ENCODE measurements at places on chromosomes 5 and 9.

GRCh38 chr5:1772634-1773033, 27.0 kb downstream of the MRPL36 start:
- no peaks in the 10 kb centered on the region for H3K4me1 ChIP-seq
- H3K27me3 ChIP-seq, result peaks cover 3% of the 10 kb centered on the region
- DNase-seq, result no peak
- H3K36me3 ChIP-seq, result no peaks in the 10 kb centered on the region
- H3K4me3 ChIP-seq, result no peak overlapping the region
- H3K27ac ChIP-seq, result no peak overlapping the region

- H3K4me1 ChIP-seq, result no peaks in the 10 kb centered on the region
- no peaks in the 10 kb centered on the region for H3K36me3 ChIP-seq
- no peak overlapping the region for H3K27ac ChIP-seq
- H3K4me3 ChIP-seq, result no peak overlapping the region
Measured at GRCh38 chr9:68654075-68654474, 51.0 kb upstream of the PIP5K1B start.

DNA sequence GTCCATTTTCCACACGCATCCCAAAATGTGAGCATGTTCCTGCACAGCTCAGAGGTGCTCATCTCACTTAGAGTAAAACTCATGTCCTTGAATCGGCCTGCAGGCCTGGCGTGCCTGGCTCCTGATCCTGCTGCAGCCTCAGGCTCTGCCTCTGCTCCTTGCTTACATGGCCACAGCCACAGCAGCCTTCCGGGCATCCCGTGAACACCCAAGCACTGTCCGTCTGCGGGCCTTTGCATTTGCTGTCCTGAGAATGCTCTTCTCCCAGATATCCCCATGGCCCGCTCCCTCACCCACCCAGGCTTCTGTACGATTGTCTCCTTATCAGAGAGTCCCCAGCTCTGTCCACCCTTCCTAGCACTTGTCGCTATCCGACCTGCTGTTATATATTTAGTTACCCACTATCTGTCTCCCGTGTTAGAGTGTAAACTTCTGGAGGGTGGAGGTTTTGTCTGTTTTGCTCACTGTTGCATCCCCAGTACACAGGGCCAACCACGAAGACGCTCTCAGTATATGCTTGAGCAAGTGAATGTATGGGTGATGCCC, 21.9 kb downstream of the FGF18 start:
- H3K36me3 ChIP-seq, result no peaks in the 10 kb centered on the region
- H3K27ac ChIP-seq, result no peak overlapping the region
- DNase-seq, result no peak
- H3K27me3 ChIP-seq, result no peaks in the 10 kb centered on the region

GRCh38 chr5:33328818-33329217, 111.9 kb upstream of the TARS1 start:
- no peak overlapping the region for H3K4me3 ChIP-seq
- H3K4me1 ChIP-seq, result no peaks in the 10 kb centered on the region
- no peaks in the 10 kb centered on the region for H3K36me3 ChIP-seq
- H3K27me3 ChIP-seq, result no peaks in the 10 kb centered on the region
- DNase-seq, result no peak

GRCh38 chr5:55638051-55638450, 74.1 kb downstream of the SLC38A9 start:
- H3K36me3 ChIP-seq, result peaks cover 4% of the 10 kb centered on the region
- H3K4me1 ChIP-seq, result peaks cover 37% of the 10 kb centered on the region
- no peak overlapping the region for H3K4me3 ChIP-seq
- no peak overlapping the region for H3K27ac ChIP-seq

GRCh38 chr9:92962303-92962649, 15.0 kb downstream of the FGD3 start:
- no peaks in the 10 kb centered on the region for H3K27me3 ChIP-seq
- no peak for DNase-seq
- no peaks in the 10 kb centered on the region for H3K36me3 ChIP-seq
- H3K4me1 ChIP-seq, result no peaks in the 10 kb centered on the region
- no peak overlapping the region for H3K4me3 ChIP-seq
- no peak overlapping the region for H3K27ac ChIP-seq

GRCh38 chr9:4904322-4905134, 80.5 kb upstream of the JAK2 start:
- H3K4me3 ChIP-seq, result no peak overlapping the region
- no peak overlapping the region for H3K27ac ChIP-seq
- no peaks in the 10 kb centered on the region for H3K27me3 ChIP-seq
- no peaks in the 10 kb centered on the region for H3K36me3 ChIP-seq

GRCh38 chr5:100623719-100624118, 88.5 kb downstream of the FAM174A start:
- no peaks in the 10 kb centered on the region for H3K36me3 ChIP-seq
- H3K27me3 ChIP-seq, result no peaks in the 10 kb centered on the region
- no peaks in the 10 kb centered on the region for H3K4me1 ChIP-seq
- DNase-seq, result no peak

DNA sequence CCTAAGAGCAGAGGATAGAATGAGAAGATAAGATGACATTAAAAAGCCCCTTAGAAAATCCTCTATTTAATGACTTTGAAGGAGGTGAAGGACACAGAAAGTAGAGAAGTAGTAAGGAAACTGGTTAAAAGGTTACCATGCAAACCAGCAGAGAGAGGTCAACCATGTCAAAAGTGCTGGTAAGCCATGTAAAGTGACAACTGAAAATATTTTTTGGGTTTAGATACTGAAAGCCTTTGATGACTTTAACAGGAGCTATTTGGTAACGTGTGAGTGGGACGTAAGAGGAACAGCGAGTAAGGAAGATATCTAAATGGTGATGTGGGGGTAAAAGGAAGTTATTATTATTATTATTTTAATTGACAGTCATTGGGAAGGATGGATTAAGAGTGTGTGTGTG, 56.9 kb downstream of the MACIR start:
- no peaks in the 10 kb centered on the region for H3K4me1 ChIP-seq
- DNase-seq, result no peak
- H3K27me3 ChIP-seq, result no peaks in the 10 kb centered on the region

GRCh38 chr9:74838351-74838750, 49.4 kb downstream of the TRPM6 start:
- no peak overlapping the region for H3K4me3 ChIP-seq
- no peak for DNase-seq
- no peaks in the 10 kb centered on the region for H3K36me3 ChIP-seq
- H3K27ac ChIP-seq, result no peak overlapping the region
- no peaks in the 10 kb centered on the region for H3K4me1 ChIP-seq

DNA sequence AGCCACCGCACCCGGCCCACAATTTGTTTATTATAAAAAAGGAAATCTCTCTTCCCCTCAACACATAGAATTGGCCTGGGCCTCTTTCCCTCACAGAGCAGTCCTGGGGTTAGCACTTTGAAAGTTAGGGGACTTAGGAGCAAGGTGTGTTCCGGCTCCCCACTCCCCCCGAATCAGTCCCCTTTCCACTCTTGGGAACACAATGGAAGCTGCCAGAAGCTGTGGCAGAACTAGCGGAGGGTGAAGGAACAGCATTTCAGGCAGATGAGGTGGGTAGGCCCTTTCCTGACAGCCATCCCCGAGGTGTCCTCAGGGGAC, 16.4 kb upstream of the C5orf47 start:
- no peak for DNase-seq
- no peaks in the 10 kb centered on the region for H3K36me3 ChIP-seq
- peak overlapping the region; percentile 44 for H3K4me3 ChIP-seq
- no peaks in the 10 kb centered on the region for H3K27me3 ChIP-seq

DNA sequence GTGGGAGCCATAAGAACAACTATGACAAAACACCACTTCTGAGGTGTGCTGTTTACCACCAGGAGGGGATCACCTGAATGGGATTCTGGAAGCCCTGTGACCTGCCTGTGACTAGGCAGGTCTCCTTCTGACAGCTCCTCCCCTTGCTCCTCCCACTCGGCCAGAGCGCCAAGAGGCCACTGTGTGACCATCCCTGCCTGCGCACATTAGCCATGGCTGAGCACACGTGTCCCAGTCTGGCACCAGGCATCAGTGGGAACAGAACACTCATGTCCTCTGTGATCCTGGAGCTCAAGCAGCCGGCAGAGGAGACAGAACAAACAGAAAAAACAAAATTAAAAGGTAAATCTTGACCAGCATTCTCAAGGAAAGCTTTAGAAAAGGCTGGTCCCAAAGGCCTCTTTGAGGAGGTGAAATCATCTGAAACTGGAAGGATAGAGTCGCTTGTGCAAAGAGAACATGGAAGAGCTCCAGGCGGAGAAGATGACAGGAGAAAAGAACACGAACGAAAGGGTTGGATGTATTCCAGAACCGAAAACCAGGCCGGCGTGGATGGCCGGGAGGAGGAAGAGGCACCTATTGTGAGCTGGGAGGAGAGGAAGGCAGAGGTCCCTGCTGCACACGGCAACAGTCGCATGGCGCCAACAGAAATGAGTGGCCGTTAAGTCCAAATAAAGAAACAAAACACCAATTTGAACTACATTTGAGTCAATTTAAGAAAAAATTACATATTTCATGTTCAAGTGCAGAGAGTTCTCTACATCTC, 5.1 kb downstream of the MED10 start:
- peaks cover 10% of the 10 kb centered on the region for H3K36me3 ChIP-seq
- H3K27ac ChIP-seq, result no peak overlapping the region
- H3K4me1 ChIP-seq, result peaks cover 11% of the 10 kb centered on the region
- H3K4me3 ChIP-seq, result no peak overlapping the region
- DNase-seq, result no peak

- no peak for DNase-seq
- H3K27me3 ChIP-seq, result no peaks in the 10 kb centered on the region
- no peak overlapping the region for H3K27ac ChIP-seq
- no peaks in the 10 kb centered on the region for H3K36me3 ChIP-seq
- no peak overlapping the region for H3K4me3 ChIP-seq
Measured at GRCh38 chr5:137838976-137839375, 28.7 kb upstream of the MYOT start.

GRCh38 chr9:69122549-69123141, 51.4 kb upstream of the TJP2 start:
- no peaks in the 10 kb centered on the region for H3K4me1 ChIP-seq
- no peaks in the 10 kb centered on the region for H3K36me3 ChIP-seq
- no peaks in the 10 kb centered on the region for H3K27me3 ChIP-seq
- DNase-seq, result no peak
- H3K27ac ChIP-seq, result peak overlapping the region; percentile 86

DNA sequence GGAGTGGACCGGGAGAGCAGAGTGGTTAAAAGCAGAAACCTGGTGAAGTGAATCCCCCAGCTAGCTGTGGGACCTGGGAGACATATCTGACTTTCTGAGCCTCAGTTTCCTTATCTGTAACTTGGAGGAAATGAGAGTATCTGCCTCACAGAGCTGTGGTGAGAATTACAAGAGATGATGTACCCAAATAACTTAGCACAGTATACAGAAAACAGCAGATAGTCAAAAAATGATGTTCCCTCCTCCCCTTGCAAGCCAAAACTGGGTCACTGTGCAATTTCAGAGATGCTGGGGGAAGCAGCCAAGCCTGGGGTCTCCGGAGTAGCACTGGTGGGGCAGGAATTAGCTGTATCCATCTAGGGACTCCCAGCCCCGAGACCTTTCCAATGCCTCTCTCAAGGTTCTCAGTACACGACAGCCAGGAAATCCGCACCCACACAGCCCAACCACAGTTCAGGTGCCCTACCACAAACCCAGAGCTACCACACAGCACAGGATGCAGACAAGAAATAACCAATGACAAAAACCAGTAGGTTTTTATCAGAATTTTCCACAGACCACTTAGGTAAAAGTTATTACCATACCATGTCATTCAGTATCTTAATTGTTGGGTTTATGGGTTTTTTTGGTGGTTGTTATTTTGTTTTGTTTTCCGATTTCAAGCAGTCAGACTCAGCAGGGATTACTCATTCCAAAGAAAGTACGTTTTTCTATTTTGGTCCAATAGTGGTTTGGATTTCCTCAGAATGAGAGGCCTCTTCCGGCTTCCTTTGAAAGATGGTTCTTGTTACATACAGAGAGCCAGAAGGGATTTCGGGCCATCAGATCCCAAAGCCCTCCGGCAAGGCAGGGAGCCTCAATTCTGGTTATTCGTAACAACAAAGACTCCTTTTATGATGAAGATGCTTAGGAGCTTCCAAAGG, 4.9 kb upstream of the HRH2 start:
- H3K27me3 ChIP-seq, result peaks cover 4% of the 10 kb centered on the region
- H3K36me3 ChIP-seq, result no peaks in the 10 kb centered on the region
- no peak for DNase-seq

GRCh38 chr9:133340256-133340655, 4.3 kb upstream of the SURF6 start:
- no peak overlapping the region for H3K4me3 ChIP-seq
- no peaks in the 10 kb centered on the region for H3K27me3 ChIP-seq
- no peak for DNase-seq
- no peaks in the 10 kb centered on the region for H3K36me3 ChIP-seq
- H3K27ac ChIP-seq, result peak overlapping the region; percentile 0
- H3K4me1 ChIP-seq, result no peaks in the 10 kb centered on the region

GRCh38 chr9:126423916-126424185, 97.2 kb downstream of the MVB12B start:
- H3K36me3 ChIP-seq, result no peaks in the 10 kb centered on the region
- no peak for DNase-seq
- no peaks in the 10 kb centered on the region for H3K27me3 ChIP-seq
- H3K4me1 ChIP-seq, result no peaks in the 10 kb centered on the region
- no peak overlapping the region for H3K27ac ChIP-seq

DNA sequence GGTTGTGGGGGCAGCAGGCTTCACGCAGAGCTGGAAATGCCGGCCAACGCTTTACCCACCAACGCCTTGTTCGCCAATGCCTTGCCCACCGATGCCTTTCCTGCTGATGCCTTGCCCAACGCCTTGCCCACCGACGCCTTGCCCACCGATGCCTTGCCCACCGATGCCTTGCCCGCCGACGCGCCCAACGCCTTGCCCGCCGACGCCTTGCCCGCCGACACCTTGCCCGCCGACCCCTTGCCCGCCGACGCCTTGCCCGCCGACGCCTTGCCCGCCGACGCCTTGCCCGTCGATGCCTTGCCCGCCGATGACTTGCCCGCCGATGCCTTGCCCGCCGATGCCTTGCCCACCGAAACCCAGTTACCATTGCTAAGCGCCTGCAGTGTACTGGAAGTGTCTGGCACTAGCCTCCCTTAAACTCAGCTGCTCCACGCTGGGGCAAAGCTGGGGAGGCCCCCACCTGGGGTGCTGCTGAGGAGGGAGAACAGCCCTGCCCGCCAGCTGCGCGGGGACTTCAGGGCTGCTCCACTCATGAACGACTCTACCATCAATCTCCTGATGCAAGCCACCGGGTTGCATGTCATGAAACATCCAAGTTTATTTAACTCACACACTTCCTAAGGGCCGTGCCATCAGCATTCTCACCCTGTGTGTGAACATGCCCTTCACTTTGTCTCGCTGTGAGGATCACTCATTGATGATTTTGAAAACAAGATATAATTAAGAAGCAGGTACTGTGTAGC, 1.8 kb downstream of the SLC6A18 start:
- no peaks in the 10 kb centered on the region for H3K4me1 ChIP-seq
- H3K27ac ChIP-seq, result no peak overlapping the region
- DNase-seq, result no peak
- H3K36me3 ChIP-seq, result no peaks in the 10 kb centered on the region
- H3K4me3 ChIP-seq, result no peak overlapping the region
- H3K27me3 ChIP-seq, result peaks cover 6% of the 10 kb centered on the region

DNA sequence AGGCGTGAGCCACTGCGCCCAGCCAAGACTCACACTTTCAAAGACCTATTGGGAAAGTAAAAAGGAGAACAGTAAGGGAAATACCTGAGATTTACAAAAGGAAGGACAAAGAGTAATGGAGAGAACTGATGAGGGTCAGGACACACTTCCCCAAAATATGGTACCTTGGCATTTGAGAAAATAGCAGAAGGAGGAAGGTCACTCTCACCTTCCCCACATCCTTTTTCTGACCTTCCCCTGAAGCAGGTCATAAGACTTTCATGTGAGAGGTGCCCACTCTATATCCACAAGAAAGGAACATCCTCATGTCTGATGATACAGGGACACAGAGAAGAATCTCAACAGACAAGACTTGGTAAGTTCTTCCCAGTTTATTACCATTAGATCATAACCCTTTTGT, 272.8 kb downstream of the FBXL17 start:
- H3K27ac ChIP-seq, result no peak overlapping the region
- no peak overlapping the region for H3K4me3 ChIP-seq
- H3K4me1 ChIP-seq, result no peaks in the 10 kb centered on the region
- DNase-seq, result no peak

Data from tibial nerve (tissue), 4 donors.